Spleen (tissue), 13 donors: ENCODE measurements at places on chromosomes 4 and X. TPM values are rescaled to one million over a fixed set of nuclear protein-coding genes. Genes with fewer than 3 reads are reported as not detected.

The ARHGAP36 gene
- not detected for total RNA-seq

DNA sequence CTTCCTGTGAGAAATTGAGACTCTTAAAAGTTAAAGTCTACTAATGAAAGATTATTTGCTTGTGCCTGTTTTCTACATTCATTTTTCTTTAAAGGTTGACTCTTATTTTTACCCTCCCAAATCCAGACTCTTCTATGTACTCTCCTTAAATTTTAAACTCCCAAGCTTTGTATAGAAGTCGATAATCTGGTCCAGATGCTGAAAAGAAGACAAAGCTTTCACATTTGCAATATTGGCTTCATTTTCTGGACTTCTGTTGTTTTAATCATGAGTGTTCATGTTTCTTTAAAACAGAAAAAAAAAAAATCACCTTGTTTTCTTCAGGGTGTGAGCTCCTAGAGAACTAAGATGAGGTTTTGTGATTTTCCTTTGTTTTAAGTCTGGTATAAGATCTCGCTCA, 53.2 kb upstream of the TBC1D14 start:
- no peak for DNase-seq
- H3K4me1 ChIP-seq, result peaks cover 36% of the 10 kb centered on the region
- H3K4me3 ChIP-seq, result no peak overlapping the region
- H3K27me3 ChIP-seq, result no peaks in the 10 kb centered on the region
- peaks cover 65% of the 10 kb centered on the region for H3K36me3 ChIP-seq
- peak overlapping the region; percentile 37 for H3K27ac ChIP-seq

The MAGEA1 gene
- not detected for total RNA-seq

GRCh38 chr4:7638489-7638888, 203.8 kb upstream of the PSAPL1 start:
- no peaks in the 10 kb centered on the region for H3K36me3 ChIP-seq
- H3K4me1 ChIP-seq, result peaks cover 10% of the 10 kb centered on the region
- H3K27ac ChIP-seq, result peak overlapping the region; percentile 64
- no peaks in the 10 kb centered on the region for H3K27me3 ChIP-seq
- H3K4me3 ChIP-seq, result no peak overlapping the region

The GALNTL6 gene
- 7.3 TPM for total RNA-seq

- H3K27me3 ChIP-seq, result no peaks in the 10 kb centered on the region
- no peak for DNase-seq
- H3K27ac ChIP-seq, result peak overlapping the region; percentile 74
- peaks cover 44% of the 10 kb centered on the region for H3K4me1 ChIP-seq
Observed at GRCh38 chr4:36326476-36327029, 45.1 kb downstream of the DTHD1 start.

The EMCN gene
- total RNA-seq, result 4.4 TPM

The SPATA4 gene
- total RNA-seq, result not detected

DNA sequence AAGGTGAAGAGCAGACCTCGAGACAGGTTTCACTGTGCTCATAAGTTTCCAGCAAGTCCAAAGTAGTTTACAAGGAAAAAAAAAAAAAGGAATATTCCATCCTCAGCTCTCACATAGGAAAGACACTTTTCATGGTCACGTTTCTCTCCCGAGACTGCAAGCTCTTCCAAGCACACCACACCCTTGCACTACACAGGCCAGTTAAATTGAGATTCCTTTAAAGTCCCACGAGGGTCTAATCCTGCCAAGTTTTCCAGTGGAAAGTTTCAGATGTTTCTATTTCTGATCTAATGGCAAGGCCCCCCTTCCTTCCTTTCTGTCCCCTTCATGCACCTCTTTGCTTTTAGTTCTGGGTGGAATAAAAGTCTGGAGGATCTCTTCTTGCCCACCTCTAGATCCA, 67.9 kb upstream of the PCDH19 start:
- H3K27me3 ChIP-seq, result no peaks in the 10 kb centered on the region
- H3K4me3 ChIP-seq, result no peak overlapping the region
- DNase-seq, result no peak
- H3K4me1 ChIP-seq, result no peaks in the 10 kb centered on the region
- no peaks in the 10 kb centered on the region for H3K36me3 ChIP-seq
- no peak overlapping the region for H3K27ac ChIP-seq

The ANK2 gene
- total RNA-seq, result 88.1 TPM
